Hypothalamus (tissue), 51 donors: ENCODE measurements at places on chromosomes 7 and 10.

DNA sequence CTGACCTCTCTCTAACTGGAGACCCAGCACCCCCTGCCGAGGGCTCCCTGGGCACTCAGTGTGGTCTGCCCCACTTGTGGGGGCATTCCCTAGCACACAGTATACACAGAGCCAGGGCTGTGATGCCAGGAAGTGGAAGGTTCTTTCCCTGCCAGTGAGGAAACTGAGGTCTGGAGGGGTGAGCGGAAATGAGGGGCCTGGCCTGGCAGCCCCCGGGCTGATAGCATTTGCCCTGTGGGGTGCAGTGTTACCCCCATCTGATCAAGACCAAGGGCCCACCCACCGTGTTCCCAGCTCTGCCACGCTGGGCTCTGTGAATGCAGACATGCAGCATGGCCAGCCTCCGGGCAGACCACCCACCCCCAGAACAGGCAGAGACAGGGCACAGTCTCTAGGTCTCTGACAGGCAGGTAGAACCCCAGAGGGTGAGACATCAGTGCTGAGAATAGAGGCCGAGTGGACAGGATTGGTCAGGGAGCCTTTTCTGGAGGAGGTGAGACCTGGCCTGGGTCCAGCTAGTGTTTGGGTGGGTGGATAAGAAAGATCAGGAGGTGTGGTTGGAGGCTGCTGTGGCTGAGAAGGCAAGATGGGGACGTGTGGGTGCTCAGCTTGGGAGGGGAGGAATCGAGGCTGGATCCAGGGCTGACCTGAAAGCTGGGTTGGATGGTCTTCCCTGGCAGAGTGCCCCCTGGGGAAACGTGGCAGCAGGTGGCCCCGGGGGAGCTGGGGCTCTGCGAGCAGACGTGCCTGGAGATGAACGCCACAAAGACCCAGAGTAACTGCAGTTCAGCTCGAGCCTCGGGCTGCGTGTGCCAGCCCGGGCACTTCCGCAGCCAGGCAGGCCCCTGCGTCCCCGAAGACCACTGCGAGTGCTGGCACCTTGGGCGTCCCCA is 10.8 kb upstream of the ZNF862 start:
- no peak for DNase-seq

- DNase-seq: no peak
Measured at GRCh38 chr10:23557777-23558176, 118.9 kb downstream of the OTUD1 start.

DNA sequence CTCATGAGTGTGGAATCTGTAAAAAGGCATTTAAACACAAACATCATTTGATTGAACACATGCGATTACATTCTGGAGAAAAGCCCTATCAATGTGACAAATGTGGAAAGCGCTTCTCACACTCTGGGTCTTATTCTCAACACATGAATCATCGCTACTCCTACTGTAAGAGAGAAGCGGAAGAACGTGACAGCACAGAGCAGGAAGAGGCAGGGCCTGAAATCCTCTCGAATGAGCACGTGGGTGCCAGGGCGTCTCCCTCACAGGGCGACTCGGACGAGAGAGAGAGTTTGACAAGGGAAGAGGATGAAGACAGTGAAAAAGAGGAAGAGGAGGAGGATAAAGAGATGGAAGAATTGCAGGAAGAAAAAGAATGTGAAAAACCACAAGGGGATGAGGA is 207.7 kb downstream of the ZEB1 start:
- DNase-seq: no peak

- DNase-seq: no peak
Measured at GRCh38 chr7:158595068-158595467, 7.4 kb upstream of the PTPRN2 start.

- DNase-seq: no peak
Measured at GRCh38 chr10:98374217-98374985, 40.6 kb downstream of the PYROXD2 start.

- DNase-seq: no peak
Measured at GRCh38 chr10:17444388-17444714, 10.0 kb downstream of the ST8SIA6 start.

- no peak for DNase-seq
Measured at GRCh38 chr10:100745882-100746783, 751 bp downstream of the PAX2 start.

- DNase-seq: no peak
Measured at GRCh38 chr10:123796736-123797135, 94.9 kb downstream of the CPXM2 start.

- DNase-seq: no peak
Measured at GRCh38 chr10:61411706-61412105, 41.5 kb downstream of the TMEM26 start.

DNA sequence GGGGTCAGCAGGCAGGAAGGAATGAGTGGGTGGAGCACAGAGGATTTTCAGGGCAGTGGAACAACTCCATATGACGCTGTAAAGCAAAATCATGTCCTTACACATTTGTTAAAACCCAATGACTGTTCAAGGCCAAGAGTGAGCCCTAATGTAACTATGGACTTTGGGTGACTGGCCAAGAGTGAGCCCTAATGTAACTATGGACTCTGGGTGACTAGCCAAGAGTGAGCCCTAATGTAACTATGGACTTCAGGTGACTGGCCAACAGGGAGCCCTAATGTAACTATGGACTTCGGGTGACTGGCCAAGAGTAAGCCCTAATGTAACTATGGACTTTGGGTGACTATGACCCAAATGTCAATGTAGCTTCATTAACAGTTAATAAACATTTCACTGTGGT is 52.0 kb downstream of the PAXIP1 start:
- DNase-seq: no peak
